ENCODE measurements at places on chromosomes 2 and 18. TPM values are rescaled to one million over a fixed set of nuclear protein-coding genes. Genes with fewer than 3 reads are reported as not detected.
A peak's percentile ranks its signal among the peaks of the same experiment; 100 is the strongest.

DNA sequence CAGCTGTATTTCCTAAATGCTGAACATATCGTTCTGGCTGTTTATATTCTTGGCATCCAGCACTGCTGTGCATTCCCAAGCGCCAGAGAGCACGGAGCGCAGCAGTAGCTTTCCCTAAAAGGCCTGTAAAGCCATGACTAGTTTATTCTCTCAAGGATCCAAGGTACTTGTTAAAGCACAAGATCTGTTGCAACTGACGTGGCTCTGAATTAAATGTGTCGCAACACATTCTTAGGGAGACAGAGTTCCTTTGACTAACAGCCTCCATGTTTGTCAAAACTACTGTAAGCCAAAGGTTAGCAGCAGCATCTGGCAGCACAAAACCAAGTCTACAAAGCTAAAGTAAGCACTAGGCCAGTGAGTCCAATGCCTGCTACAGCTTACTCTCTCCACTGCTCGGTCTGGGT lies 188.6 kb upstream of the FN1 start:
- no peaks in the 10 kb centered on the region for H3K27me3 ChIP-seq
- H3K36me3 ChIP-seq: no peaks in the 10 kb centered on the region
- peak; percentile 78 for DNase-seq
- peak overlapping the region; percentile 10 for H3K27ac ChIP-seq

GRCh38 chr2:219596954-219597551 lies 604 bp upstream of the STK11IP start:
- no peaks in the 10 kb centered on the region for H3K27me3 ChIP-seq
- peak overlapping the region; percentile 93 for H3K4me3 ChIP-seq
- H3K27ac ChIP-seq: peak overlapping the region; percentile 84
- H3K36me3 ChIP-seq: peaks cover 5% of the 10 kb centered on the region
- DNase-seq: no peak

DNA sequence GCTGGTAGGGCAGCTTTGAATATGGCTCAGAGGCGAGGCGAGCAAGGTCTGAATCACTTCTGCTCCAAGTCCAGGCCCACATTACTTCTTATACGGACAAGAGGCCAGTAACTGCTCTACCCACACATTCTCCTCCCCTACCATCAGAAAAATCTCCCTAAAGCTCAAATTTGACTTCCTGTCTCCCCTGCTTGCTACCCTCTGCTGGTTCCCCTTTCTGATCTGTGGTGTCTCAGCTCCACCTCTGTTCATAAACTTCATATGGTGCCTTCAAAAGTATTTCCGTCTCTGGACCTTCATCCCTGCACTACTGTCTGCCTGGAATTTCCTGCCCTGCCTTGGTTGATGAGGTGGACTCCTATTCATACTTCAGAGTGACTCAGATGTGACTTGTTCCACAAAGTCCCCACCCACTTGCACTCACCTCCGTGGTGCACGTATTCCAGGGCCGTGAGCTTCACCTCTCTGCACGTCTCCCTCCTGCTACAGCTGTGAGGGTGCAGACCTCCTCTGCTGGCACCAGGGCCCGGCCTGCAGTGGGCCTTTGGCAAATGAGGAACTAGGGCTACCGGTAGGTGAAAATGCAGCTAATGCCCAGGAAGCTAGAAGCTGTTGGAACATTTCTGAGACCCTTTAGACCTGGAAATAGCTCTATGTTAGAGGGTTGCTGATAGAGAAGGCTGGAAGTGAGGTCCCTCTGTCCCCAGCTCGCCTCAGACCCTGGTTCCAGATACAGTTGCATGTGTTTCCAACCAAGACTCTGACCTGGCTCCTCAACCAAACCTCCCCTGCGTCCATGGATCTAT lies 24.6 kb upstream of the KCMF1 start:
- H3K36me3 ChIP-seq: no peaks in the 10 kb centered on the region
- H3K4me1 ChIP-seq: peaks cover 16% of the 10 kb centered on the region
- no peaks in the 10 kb centered on the region for H3K27me3 ChIP-seq
- no peak overlapping the region for H3K4me3 ChIP-seq
- H3K27ac ChIP-seq: peak overlapping the region; percentile 87

DNA sequence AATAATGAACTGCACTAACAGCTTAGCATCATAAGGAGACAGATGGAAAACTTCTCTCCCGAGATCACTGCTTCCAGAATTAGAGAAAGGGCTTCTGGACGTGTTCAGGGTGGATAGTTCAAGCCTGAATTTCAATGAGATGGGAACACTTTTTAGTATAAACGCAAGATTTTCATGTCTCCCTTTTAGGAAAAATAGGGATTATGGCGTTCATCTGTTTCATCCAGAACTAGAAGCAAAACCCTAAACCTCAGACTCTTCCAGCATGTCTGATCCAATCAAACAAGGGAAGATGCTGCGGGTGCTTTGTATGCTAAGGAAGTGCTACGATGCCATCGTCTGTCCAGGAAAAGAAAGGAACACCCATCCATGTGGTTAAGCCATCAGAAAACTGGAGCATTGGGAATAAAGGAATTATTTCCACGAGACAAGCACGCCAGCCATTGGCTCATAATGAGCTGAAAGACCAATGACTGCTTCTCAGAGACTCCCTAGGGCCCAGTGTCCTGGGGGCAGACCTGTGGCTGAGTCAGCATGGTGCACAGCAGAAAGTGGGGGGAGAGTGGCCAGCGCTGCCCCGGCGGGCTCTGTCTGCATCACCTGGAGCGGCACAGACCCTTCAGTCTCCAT lies 65.9 kb upstream of the AFF3 start:
- no peaks in the 10 kb centered on the region for H3K36me3 ChIP-seq
- no peak overlapping the region for H3K4me3 ChIP-seq
- H3K27me3 ChIP-seq: peaks cover 3% of the 10 kb centered on the region
- no peaks in the 10 kb centered on the region for H3K4me1 ChIP-seq
- DNase-seq: no peak

- H3K4me3 ChIP-seq: peak within 1 kb of the TSS; percentile 93
- peak; percentile 65 for DNase-seq
- no peaks in the 10 kb centered on the region for H3K36me3 ChIP-seq
- H3K4me1 ChIP-seq: peaks cover 46% of the 10 kb centered on the region
- H3K27me3 ChIP-seq: no peaks in the 10 kb centered on the region
These were observed at the start of gene ATP8B1 for GRCh38 chr18:57803103-57803969. Gene ATP8B1, minus strand, starts transcription at chr18:57803315. Its CDS starts 71,508 bp downstream, at chr18:57731807.

GRCh38 chr18:23398401-23398800 lies 54.7 kb upstream of the RIOK3 start:
- no peaks in the 10 kb centered on the region for H3K36me3 ChIP-seq
- no peak for DNase-seq
- H3K4me1 ChIP-seq: peaks cover 13% of the 10 kb centered on the region
- H3K27ac ChIP-seq: no peak overlapping the region
- H3K27me3 ChIP-seq: no peaks in the 10 kb centered on the region

- H3K27ac ChIP-seq: no peak overlapping the region
- H3K4me1 ChIP-seq: peaks cover 13% of the 10 kb centered on the region
These were observed 151.1 kb upstream of the MSH6 start for GRCh38 chr2:47631792-47632398.

The LIMS2 gene
- total RNA-seq: 73.3 TPM

GRCh38 chr2:239523147-239523953 lies 122.5 kb upstream of the HDAC4 start:
- H3K36me3 ChIP-seq: no peaks in the 10 kb centered on the region
- no peak overlapping the region for H3K27ac ChIP-seq
- DNase-seq: no peak
- H3K4me1 ChIP-seq: no peaks in the 10 kb centered on the region

GRCh38 chr2:86631846-86632485 lies 8.3 kb upstream of the RNF103 start:
- no peaks in the 10 kb centered on the region for H3K4me1 ChIP-seq

DNA sequence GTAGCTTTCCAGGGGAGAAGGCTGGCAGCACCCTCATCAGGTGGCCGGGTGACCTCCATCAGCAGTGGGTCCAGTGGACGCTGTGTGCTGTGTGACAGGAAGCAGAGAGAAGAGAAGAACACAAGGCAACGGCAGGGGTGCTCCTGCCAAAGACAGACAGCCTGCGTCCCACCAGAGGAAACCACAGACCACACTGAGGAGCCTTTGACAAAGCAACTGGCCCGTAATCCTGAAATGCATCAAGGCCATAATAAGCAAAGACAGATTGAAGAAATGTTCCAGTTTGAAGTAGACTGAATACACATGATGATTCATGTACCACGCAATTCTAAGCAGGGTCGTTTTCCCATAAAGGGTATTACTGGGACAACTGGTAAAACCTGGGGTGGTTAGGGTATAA lies 172.4 kb downstream of the FBXO15 start:
- no peaks in the 10 kb centered on the region for H3K36me3 ChIP-seq
- H3K27ac ChIP-seq: peak overlapping the region; percentile 55
- H3K4me1 ChIP-seq: peaks cover 16% of the 10 kb centered on the region
- DNase-seq: peak; percentile 84

DNA sequence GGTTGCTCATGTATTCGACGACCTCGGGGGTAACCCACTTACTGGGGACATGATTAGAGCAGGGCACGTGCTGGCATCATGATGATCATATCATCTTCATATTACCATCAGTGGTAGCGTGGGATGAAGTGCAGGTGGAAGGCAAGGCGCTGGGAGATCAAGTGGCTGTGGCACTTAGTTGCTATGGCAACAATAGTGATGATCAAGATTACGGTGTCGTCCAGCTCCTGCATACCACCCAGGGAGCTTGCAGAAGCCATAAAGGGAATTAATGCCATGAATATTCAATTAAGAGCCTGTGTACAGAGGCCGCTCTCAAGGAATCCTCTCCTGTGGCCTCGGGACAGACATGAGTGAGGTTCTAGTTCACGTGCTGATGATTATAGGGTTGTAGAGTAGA lies 237.2 kb upstream of the COPS8 start:
- H3K4me3 ChIP-seq: no peak overlapping the region
- H3K4me1 ChIP-seq: no peaks in the 10 kb centered on the region
- H3K27ac ChIP-seq: no peak overlapping the region
- H3K27me3 ChIP-seq: peaks cover 11% of the 10 kb centered on the region
- no peak for DNase-seq

DNA sequence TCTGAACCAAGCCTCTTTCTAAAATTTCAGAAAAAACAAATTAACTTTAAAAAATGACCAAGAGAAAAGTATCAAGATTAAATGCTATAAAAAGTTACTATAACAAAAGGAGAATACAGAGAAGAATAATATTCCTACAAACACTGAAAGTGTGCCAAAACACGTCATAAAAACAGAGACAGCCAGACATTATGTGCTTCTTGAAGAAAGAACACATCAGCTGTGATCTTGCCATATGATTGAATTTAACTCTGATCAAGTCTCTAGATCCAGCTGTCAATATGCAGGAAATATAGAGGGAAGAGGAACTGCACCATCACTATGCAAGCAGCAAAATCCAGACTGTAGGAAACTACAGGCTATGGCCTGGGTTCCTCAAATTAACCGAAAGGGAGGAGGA lies 33.7 kb upstream of the COL5A2 start:
- peaks cover 38% of the 10 kb centered on the region for H3K4me1 ChIP-seq
- no peaks in the 10 kb centered on the region for H3K36me3 ChIP-seq
- H3K4me3 ChIP-seq: no peak overlapping the region
- H3K27ac ChIP-seq: no peak overlapping the region
- no peak for DNase-seq

DNA sequence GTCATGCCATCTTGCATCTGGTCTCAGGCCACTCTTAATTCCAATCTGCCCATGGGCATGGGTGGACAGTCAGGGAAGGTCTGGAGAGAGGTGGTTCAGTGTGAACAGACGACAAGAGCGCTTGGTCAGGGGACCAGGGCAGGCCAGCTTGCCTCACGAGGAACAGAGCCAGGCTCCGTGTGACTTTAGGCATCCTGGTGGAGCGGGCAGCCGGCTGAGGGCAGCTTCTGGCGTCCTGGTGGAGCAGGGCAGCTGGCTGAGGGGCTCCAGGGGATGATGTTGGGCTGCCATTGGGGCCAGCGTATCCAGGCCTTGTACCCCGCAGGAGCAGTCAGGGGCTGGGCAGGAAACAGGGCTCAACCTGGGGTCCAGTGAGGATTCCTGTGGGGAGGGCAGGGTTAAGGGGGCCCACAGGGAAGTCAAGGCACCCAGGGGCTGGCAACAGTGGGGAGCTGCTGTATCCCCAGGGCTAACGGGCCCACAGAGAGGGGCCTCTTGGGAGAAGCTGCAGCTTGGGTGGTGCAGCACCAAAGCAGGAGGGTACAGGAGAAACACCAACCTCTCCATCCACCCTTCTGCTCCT lies 197.9 kb upstream of the TWIST2 start:
- no peak overlapping the region for H3K27ac ChIP-seq
- H3K4me1 ChIP-seq: no peaks in the 10 kb centered on the region
- no peaks in the 10 kb centered on the region for H3K36me3 ChIP-seq

GRCh38 chr2:40358783-40359182 lies 93.1 kb downstream of the SLC8A1 start:
- H3K4me1 ChIP-seq: peaks cover 11% of the 10 kb centered on the region
- H3K27ac ChIP-seq: no peak overlapping the region
- no peaks in the 10 kb centered on the region for H3K27me3 ChIP-seq
- H3K4me3 ChIP-seq: no peak overlapping the region
- DNase-seq: no peak
- H3K36me3 ChIP-seq: no peaks in the 10 kb centered on the region

- peaks cover 22% of the 10 kb centered on the region for H3K4me1 ChIP-seq
- H3K36me3 ChIP-seq: no peaks in the 10 kb centered on the region
These were observed 1.6 kb upstream of the NFE2L2 start for GRCh38 chr2:177265824-177266817.
